ENCODE measurements at places on chromosomes 5 and 9.

DNA sequence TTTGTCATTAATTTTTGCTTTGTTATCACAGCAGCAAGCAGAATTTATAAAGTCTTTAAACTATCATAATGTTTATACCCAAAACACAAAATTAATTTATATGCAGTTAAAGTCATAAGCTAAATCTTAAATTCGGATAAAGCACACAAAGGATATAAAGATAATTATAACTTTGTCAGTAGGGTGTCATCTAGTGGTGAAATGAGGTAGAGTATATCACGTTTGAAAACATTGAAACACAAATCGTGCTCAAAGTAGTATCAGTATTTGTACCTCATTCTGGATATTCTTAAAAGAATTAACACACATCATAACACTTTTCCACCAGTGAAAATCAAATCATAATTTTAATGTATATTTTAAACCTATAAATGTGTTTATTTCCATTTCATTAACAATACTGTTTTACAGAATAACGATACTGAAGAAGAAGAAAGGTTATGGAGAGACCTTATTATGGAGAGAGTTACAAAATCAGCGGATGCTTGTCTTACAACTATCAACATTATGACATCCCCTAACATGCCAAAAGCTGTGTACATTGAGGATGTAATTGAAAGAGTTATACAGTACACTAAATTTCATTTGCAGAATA is 129.5 kb downstream of the NIPBL start:
- peak; percentile 28 for DNase-seq

- no peak for DNase-seq
Observed at GRCh38 chr5:14726066-14726838, 61.7 kb downstream of the OTULIN start.

GRCh38 chr9:127518091-127518856 is 67.0 kb downstream of the LRSAM1 start:
- DNase-seq: no peak

DNA sequence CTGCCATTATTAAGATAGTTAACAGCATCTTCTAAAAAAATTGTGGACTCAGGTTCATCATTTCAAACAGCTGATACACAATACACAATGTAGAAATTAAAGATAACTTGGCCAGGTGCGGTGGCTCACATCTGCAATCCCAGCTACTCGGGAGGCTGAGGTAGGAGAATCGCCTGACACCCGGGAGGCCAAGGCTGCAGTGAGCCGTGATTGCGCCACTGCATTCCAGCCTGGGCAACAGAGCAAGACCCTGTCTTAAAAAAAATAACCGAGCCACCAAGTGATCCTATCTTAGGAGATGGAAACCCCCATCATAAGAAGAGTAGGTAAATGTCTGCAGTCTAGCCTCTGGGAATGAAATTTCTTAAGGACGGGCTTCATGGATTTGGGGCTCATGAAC is 241.7 kb downstream of the PIK3R1 start:
- no peak for DNase-seq

DNA sequence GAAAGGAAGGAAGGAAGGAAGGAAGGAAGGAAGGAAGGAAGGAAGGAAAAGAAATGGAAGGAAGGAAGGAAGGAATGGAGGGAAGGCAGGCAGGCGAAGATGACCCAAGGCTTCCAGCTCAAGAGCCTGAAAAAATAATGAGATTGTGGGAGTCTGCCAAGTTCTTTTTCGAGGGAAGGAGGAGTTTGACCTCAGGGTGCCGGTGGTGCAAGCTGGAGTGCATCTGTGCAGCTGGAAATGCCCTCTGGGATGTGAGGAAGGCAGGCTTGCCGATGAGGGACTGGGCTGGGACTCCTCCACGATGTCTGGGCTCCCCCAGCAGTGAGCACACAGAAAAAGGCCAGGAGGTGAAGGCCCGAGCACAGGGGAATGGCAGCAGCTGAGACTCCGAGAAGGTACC is 154.9 kb upstream of the DAPK1 start:
- DNase-seq: no peak

DNA sequence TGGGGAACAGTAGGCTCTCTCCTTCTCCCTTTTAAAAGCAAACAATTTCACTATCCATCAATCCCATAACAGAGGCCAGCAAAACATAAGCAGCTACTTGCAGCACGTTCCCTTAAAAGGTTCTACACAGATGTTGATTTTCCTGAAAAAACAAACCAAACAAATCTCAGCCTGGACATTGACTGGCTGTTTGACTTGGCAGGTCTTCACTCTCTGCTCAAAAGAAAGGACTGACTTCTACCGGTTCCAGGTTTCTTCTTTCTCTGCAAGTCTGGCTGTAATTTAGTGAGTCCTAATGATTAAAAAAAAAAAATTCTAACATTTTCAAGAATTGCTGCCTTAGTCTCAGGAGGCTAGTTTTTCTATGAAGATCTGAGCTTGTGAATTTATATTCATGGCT is 203.1 kb upstream of the EFNA5 start:
- DNase-seq: no peak

GRCh38 chr5:176450077-176450476 is 1.9 kb downstream of the FAF2 start:
- DNase-seq: no peak

GRCh38 chr5:149216496-149216895 is 55.2 kb upstream of the AFAP1L1 start:
- DNase-seq: no peak

All from HS-5 (cell line).